ENCODE measurements at places on chromosomes 3 and 15.

- peak; percentile 1 for DNase-seq
These were observed 61.9 kb downstream of the BTLA start for GRCh38 chr3:112437146-112438022.

DNA sequence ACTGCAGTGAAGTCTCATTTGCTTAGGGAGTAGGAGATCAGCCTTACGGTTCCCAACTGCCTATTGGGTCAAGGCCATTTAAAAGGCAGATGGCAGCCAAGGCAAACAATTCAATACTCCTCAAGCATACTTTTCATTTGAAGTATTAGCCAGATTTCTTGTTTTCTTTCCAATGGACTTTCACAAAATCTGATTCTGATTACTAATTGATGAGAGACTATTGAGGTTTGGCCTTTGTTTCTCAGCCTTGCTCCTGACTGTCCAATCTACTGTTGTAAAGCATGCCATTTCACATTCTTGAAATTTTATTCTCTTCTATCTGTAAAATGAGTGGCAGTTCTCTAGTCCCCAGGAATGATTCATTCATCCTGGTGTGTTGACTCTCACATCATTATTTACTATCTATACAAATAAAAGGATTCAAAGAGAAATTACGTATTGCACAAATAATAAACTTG is 166.2 kb upstream of the TGFBR2 start:
- DNase-seq, result no peak

- no peak for DNase-seq
These were observed 115.6 kb downstream of the OCA2 start for GRCh38 chr15:27983496-27983895.

DNA sequence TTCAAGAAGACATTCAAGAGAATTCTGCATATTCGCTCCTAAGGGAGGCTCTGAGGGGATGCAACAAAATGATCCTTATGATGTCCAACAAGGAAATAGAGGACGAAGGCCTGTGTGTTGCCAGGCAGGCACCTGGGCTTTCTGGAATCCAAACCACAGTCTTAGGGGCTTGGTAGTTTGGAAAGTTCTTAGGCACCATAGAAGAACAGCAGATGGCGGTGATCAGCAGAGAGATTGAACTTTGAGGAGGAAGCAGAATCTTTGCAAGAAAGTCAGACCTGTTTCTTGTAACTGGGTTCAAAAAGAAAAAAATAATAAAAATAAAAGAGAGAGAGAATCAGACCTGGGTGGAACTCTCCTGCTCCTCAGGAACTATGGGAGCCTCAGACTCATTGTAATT is 11.7 kb upstream of the ATG7 start:
- DNase-seq, result no peak

DNA sequence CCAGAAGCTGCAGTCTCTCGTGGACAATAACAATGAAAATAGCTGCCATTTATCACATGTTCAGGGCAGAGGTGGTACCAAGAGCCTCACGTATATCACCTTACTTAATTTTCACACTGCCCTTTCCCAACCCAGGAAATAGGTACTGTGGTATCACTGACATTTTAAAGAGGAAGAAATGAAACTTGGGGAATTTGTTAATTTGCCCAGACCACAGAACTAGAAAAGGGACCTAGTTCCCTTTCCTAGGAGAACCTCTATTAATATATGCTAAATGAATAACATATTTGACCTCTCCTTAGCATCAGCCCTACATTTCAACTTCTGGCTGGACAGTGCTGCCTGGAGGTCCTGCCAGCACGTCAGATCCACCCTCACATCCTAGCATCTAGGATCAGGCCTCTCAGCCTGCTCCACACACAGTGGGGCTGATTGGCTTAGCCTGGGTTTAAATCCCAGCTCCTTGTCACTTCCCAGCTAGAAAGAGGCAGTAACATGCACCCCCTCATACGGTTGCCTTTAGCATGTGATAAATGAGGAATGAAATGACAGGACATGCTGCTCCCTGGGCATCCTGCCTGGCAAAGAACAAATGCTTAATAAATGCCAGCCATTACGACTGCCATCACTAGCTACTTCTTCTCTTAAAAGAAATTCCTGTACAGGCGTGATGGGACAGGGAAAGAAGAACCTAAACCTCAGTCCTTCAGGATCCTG is 95.1 kb upstream of the TNFAIP8L3 start:
- DNase-seq, result no peak

DNA sequence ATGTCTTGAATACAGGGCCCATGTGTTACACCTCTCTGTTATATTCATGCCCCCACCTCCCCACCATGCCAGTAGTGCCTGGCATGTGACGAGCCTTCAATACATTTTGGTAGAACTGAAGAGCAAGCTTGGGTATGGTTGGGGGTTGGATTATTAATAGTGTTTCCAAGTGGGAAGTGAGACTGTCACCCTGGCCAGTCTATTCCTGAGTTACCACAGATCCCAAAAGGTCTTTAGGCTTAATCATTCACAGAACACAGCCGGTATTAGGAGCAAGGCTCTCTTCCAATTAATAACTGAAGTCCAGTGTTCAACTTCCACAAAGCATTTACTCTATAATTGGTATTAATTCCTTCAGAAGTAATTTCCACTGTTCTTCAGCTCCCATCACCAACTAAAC is 231.9 kb upstream of the LRTM1 start:
- no peak for DNase-seq

DNA sequence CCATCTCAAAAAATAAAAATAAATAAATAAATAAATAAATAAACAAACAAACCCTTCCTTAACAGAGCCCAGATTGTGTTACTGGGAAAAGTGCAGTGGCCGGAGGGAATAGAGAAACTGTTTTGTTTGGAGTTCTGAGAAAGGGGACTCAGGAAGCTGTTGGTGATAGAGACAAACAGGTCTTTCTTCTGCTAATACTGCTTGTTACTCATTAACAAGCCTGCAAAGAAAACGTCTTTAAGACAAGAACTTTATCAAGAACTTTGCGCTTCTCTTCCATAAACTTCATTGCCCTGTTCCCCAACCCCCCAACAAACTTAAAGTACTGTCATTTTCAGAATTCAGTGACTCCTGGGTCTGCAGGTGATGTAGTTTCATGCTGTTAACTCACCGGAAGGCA is 68.8 kb upstream of the GSK3B start:
- no peak for DNase-seq

- DNase-seq, result no peak
These were observed 27.6 kb downstream of the CMC1 start for GRCh38 chr3:28268989-28269388.

- DNase-seq, result no peak
These were observed 608.2 kb upstream of the CCDC54 start for GRCh38 chr3:106768941-106769480.

GRCh38 chr15:28948036-28948435 is 62.3 kb downstream of the APBA2 start:
- DNase-seq, result no peak

DNA sequence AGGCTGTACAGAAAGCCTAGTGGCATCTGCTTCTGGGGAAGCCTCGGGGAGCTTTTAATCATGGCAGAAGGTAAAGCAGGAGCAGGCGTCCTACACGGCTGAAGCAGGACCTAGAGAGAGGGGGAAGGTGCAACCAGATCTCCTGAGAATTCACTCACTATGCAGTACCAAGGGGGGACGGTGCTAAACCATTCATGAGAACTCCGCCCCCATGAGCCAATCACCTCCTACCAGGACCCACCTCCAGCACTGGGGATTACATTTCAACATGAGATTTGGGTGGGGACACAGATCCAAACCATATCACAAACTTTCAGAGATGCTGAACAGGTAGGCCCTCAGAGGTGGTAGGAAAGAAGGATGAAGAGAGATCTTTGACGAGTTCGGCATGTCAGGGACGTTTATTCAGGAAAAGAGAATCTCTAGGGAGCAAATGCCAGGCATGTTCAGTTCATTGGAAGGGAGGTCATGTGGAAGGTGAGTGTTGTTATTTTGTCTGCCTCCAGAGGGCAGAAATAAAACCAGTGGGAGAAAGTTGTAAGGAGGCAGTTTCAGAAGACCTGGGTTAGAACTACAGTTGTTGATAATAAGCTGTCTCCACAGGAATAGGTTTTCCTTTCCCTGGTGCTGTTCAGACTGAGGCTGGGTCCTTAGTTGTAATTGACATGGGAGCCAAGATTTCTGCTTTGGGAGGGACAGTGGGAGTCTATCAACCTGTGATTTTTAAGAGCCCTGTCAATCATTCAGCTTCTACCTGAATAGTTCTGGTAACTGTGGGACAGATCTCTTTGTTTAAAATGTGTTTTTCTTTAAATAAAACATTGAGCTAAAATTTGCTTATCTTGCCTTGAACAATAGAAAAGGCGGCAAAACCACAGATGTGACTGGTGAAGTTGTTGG is 4.3 kb upstream of the FNDC3B start:
- no peak for DNase-seq

DNA sequence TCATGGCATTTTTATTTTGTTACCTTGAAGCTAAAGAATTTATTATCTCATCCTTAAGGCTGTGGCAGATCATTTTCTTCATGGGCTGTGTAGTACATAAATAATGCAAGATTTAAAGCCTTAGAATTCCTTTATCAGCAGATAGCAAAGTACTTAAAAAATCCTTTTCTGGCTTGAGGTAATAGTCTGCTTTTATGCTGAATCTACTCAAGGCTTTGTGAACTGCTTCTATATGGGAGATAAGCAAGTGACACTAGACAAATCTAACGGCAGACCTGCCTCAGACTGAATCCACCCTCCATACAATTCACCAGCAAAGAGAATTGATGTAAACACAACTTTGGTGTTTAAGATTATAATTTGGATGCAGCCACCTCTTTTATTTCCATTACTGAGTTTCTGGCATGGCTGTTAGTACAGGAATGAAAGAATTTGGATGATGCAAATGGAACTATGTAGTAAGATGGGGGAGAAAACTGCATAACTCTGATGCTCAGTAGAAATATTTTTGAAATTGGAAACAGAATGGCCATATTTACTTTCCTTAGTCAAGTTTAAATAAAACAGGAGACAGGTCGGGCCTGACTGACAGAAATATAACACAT is 1121.5 kb downstream of the NAALADL2 start:
- no peak for DNase-seq

DNA sequence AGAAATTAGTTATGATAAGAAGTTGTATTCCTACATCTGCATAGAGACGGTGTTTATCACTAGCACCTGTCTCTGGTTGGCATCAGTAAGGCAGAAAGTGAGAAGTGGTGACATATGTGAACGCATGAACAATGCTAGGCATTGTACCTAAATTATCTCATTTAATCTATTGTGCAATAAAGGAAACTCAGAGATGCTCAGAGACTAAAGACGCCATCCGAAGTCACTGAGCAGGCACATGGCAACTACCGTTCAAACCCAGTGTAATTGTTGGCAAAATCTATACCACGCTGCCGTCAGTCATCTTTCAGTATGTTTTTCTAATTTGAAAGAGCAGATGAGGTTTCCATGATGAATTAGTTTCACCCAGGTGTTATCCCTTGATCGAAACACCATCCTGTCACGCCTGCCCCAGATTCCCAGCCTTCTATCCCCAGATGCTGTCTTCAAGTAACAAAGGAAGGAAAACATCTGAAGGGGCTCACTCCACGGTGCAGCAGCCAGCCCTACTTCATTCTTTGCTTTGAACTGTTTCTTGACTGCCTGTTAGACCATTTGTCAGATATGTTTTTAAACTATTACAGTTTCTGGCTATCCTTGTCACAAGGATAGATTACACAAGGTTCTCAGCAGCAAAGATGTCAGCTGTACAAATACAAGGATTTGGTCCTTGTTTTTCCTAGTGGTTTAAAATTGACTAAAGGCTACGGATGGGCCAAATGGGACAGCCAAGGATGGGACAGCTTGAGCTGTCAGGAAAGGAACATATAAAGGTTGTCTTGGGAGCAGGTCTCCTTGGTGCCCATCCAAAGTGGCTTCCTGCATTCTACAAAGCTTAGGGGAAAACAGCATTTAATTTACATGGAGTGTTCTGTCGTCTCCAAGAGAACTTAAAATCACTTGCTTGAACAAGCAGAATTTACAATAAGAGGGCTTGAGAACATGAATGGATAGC is 99.1 kb downstream of the TMEM108 start:
- no peak for DNase-seq

DNA sequence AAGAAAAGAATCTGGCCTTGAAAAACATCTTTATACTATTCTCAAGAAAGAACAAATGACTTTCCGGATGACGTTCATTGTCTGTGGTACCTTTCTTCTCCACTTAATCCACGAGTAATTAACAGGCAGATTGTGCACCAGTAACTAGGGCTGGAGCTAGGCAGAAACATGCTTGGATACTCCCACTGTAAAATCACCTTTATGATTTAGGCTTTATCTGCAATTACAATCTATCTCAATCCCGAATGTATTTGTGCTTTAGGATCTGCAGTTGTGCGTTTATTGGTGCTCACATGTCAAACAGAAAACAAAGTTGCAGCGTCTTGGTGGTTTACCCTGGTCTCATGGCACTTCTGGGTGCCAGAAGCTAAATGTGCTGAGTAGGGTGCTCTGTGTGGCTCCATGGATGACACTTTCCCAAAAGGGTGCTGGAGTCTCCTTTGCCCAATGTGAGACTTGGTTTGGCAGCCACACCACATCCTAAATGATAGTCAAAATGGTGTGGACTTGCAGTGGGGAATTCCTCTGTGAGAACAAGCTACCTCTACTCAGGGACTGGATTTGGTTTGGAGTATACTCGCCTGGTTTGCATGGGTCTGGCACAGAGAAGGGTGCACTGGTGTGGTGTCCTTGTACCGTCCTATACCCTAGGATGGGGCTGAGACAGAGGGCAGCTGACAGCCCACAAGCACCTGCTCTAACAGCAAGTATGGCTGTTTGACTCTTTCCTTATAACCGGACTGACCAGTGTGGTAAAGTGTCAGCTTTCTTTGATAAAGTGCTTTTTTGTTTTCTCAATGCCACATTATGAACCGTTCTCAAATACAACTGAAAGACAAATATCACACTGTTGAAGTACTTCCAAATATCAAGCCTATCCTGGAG is 7.7 kb downstream of the SERP1 start:
- no peak for DNase-seq

- no peak for DNase-seq
These were observed 301.8 kb downstream of the ADAMTS17 start for GRCh38 chr15:100039994-100040393.

DNA sequence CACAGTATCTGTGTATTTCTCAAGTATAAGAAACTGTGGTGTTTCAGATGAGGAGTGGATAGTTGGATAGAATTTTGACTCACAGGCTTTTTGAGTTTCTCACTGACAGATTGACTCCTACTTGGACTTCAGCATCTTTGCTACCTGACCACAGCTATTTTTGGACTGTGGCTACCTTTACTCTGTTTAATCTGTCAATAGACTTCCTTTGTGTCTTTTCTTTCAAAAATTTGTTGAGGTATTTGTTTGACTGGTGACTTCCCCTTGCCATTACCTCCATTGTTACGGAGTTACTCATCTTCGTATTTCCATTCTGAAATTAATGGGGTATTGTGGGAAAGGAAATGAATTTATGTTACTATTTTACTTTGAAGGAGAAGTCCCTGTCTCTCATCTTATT is 123.8 kb downstream of the AGBL1 start:
- no peak for DNase-seq

GRCh38 chr3:24012589-24013269 is 67.6 kb downstream of the NR1D2 start:
- DNase-seq, result no peak

DNA sequence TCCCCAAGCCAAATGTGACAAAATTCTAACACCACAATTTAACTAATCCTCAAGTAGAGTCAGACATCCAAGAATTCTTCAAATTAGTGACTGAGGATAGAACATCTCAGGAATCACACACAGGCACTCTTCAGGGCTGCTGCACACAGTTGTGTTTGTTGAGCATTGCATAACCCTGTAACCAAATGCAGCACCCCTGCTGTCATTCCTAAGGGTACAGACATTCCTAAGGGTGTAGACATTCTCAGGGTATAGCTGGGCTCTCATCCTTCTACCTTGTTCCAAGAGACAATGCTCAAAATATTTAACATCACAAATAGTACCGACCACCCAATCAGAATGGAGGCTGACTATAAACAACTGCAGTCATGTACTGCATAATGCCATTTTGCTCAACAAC is 107.1 kb upstream of the UBE2E2 start:
- DNase-seq, result no peak

All from activated effector memory CD4-positive, alpha-beta T cell treated with Interleukin-2 at 50 U/mL for 16 hours (primary cell).